ENCODE measurements at places on chromosomes 6 and 20.
A peak's percentile ranks its signal among the peaks of the same experiment; 100 is the strongest.

- no peak for DNase-seq
Observed at GRCh38 chr6:69265706-69266105, 531.1 kb downstream of the LMBRD1 start.

- DNase-seq = no peak
Observed at GRCh38 chr20:61939691-61940360, 125.9 kb downstream of the TAF4 start.

- DNase-seq = no peak
Observed at GRCh38 chr6:6729971-6730370, 141.5 kb downstream of the LY86 start.

DNA sequence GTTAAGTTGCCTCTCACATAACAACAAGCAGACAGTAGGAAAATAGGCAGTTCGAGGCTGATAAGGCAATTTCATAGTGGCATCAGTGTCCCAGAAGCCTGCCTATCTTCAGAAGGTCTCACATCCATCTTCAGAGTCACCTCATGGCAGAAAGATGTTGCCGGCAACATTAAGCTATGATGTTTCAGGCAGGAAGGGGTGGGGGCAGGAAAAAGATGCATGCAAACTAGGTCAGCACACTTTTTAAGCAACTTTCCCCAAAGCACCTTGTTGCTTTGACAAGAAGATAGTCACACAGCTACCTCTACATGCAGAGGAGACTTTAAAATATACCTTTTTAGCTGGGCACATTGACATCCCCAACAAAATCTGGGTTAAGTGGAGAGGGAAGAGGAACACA lies 43.2 kb upstream of the SMIM8 start:
- DNase-seq = no peak

GRCh38 chr6:154127657-154128056 lies 88.6 kb downstream of the OPRM1 start:
- DNase-seq = no peak

DNA sequence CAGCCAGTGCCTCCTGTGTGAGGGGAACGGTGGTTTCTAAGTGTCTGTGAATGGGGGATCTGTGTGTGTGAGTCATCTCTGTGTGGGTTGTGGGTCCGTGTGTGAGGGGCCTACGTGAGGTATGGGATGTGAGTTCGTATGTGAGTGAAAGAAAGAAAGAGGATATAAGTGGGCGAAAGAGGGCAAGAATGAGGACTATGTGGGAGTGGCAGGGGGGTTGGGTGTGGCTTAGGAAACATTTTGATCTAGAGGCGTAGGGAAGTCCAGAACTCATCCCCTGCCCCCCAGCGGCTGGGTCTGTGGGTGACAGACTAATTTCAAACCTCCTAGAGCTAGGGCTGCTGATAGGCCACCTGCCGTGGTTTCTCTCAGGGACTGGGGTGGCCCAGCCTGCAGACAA lies 35.5 kb downstream of the DHX35 start:
- DNase-seq = no peak

DNA sequence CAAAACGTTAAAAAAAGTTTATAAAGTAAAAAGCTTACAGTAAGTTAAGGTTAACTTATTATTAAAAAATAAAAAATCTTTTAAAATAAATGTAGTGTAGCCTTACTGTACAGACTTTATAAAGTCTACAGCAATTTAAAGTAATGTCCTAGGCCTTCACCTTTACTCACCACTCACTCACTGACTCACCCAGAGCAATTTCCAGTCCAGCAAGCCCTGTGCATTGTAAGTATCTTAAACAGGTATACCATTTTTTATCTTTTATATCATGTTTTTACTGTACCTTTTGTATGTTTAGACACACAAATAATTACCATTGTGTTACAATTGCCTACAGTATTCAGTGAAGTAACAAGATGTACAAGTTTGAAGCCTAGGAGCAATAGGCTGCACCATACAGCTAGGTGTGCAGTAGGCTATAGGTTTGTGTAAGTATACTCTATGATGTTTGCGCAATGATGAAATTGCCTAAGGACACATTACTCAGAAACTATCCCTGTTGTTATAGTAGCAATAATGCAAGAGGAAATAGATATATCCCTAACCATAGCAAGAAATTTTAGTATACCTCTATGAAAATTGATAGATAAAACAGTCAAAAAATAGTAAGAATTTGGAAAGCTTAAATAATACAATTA lies 39.5 kb downstream of the FBXO5 start:
- no peak for DNase-seq

- DNase-seq = no peak
Observed at GRCh38 chr6:170229851-170230519, 60.9 kb downstream of the DLL1 start.

DNA sequence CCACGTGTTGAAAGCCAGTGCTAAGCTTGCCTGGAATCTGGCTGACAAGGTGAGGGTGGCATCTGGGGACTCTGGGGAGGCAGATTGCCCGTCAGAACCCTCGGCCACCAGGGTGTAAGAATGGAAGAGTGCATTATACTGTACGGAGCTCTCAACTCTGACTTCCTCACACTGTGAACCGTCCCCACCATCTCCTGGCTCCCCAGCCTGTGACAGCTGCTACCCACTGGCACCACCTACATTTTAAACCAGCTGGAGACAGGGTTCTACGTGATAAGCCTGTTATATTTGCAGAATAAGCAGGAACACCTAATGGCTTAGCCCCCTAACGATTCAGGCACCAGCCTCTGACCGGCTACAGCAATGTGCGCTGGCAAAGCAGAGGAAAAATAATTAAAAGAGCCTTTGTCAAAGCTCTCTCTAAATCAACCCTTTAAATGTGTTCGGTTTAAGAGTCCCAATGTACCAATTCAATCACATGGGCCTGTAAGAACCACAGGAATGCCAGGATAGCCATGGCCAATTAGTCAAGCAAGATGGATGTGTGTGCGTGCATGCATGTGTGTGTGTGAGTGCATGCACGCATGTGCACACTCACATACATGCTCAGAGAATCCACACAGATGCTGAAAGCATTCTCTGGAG lies 89.1 kb upstream of the TAB2 start:
- DNase-seq = no peak

- no peak for DNase-seq
Observed at GRCh38 chr6:168956141-168956838, 297.4 kb downstream of the THBS2 start.

GRCh38 chr6:158028421-158028820 lies 46.8 kb downstream of the SYNJ2 start:
- no peak for DNase-seq

DNA sequence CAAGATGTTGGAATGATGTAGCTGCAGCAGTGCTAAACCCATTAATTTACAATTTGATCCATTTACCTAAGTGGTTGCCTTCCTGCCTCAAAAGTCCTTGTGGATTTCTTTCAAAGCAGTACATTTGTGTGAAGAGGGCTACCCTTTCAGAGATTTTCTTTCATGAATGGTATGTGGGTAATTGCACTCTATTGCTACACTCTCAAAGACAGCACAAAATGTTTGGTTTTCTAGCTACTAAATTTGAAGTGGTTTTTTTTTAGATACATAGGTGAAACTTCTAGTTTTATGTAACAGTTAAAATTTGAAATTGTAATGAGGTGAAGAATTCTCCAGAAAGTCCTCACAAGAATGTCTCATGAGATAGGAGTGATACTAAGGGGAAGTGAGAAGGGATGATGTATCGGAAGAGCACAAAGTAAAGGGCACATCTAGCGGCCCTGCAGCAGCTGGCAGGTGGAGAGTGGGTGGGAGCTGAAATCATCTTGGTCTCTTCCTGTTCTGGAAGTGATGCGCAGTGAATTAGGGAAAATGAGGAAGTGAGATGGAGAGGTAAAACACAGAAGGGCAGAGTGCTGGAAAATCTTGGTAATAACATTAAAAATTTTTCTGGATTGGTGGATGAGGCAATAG lies 236.8 kb upstream of the MAN1A1 start:
- no peak for DNase-seq

- DNase-seq = peak; percentile 31
Observed at GRCh38 chr6:169326067-169326799, 72.6 kb upstream of the THBS2 start.

- no peak for DNase-seq
Observed at GRCh38 chr6:12704946-12705345, 11.6 kb upstream of the PHACTR1 start.

- no peak for DNase-seq
Observed at GRCh38 chr6:139016337-139017213, 12.0 kb upstream of the ABRACL start.

- DNase-seq = no peak
Observed at GRCh38 chr20:61287583-61288275, 35.7 kb downstream of the CDH4 start.

- DNase-seq = peak; percentile 67
Observed at GRCh38 chr20:33370291-33370690, 31.0 kb downstream of the CDK5RAP1 start.

DNA sequence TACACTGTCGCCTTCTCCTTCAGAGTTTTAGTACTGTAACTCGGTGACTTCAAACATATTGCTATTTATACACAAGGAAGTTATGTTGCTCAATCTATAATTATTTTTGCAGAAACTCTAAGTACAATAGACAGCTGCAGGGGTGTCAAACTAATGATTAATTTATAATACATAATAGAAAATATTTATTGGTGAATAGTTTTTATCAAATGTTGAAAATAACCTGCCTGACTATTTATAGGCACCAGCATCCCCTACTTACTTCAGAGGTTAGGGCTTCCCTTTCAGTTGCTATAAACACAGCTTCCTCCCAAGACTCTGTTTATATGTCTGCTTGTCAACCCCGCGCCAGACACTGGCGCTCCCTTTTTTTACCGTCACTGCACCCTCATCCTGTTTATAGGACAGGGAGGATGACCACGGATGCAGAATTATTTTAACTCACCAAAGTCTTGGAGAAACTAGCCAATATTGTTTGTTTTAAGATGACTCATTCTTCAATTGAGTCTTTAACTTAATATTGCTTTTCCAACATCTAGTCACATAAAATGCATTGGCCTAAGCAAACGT lies 225.0 kb downstream of the ALDH8A1 start:
- DNase-seq = no peak

- no peak for DNase-seq
Observed at GRCh38 chr6:7426447-7427169, 37.0 kb downstream of the RIOK1 start.

Data from NCI-H510A treated with DMSO at 0.1 percent for 48 hours (cell line).